Hematopoietic multipotent progenitor cell treated with erythropoietin and hydrocortisone succinate and interleukin-3 and kit ligand, for 6 days (in vitro differentiated cells): ENCODE measurements at places on chromosomes 4 and X.

- DNase-seq, result no peak
Observed at GRCh38 chr4:161342881-161343568, 820.8 kb downstream of the FSTL5 start.

GRCh38 chr4:156293657-156294297 is 340.1 kb upstream of the CTSO start:
- peak; percentile 7 for DNase-seq

DNA sequence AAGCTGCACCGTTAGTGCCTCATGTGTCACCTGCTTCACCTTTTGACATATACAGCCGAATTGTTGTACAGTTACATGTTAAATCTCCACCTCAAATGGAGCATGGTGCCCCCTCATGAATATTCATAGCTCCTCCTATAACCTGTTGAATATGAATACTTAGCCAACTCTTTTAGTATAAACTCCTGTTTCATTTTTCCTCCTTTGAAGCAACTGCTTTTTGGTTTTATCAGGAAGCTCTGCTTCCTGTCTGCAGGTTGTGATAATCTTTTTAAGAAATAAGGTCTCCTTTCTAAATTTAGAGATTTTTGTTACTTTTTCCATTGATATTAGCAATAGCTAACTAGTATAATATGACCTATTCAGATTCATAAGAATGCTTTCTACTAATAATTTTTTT is 1429.2 kb upstream of the AGA start:
- DNase-seq, result peak; percentile 2

- DNase-seq, result peak; percentile 0
Observed at GRCh38 chrX:28586981-28587551, at the start of gene IL1RAPL1. Gene IL1RAPL1 (plus strand): TSS chrX:28587446.

DNA sequence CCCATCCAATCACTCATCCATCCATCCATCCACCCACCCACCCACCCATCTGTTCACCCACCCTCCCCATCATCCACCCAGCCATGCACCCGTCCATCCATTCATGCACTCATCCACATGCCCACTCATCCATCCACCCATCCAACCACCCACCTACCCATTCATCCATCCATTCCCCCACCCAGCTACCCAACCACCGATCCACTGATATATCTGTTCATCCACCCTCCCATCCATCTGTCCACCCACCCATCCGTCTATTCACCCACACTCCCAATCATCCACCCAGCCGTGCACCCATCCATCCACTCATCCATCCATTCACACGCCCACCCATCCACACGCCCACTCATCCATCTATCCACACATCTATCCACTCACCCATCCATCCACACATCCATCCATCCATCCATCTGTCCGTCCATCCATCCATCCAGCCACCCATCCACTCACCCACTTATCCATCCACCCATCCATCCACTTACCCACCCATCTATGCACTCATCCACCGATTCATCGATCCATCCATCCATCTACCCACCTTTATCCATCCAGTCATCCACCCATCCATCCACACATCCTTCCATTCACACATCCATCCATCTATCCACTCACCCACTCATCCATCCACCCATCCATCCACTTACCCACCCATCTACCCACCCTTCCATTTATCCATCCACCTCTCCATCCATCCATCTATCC is 28.4 kb downstream of the ASMTL start:
- no peak for DNase-seq

DNA sequence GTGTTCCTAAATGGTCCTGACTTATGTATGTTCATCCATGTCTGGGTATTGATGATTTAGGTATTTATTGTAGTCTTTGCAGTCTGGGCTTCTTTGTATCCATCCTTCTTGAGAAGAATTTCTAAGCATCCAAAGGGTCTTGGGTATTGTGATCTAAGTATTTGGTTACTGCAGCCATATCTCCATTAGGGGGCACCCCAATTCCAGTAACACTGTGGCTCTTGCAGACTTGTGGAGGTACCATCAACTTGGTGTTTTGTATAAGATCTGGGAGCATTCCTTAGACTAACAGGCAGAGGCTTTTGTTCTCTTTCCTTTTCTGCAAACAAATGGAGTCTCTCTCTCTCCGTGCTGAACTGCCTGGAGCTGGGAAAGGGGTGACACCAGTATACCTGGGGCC is 113.7 kb upstream of the NEXMIF start:
- peak; percentile 32 for DNase-seq
